ENCODE measurements at places on chromosomes 1 and 21.

DNA sequence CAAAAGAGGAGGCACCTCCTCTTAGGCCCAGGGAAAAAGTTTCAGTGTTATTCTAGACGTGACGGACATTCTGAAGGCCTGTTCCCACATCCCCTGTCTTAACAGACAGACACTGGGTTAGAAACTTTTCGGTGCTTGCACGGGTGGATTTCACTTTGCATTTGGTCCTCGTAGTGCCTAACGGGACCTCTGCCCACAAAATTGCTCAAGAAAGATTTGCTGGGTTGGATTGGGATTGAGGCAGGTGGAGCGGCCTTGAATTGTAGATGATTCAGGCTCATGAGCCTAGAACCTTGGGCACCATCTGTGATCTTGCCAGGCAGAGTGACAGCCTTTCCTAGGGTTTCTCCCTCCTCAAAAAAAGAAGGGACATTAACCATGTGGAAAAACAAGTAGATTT, 2.8 kb downstream of the PLA2G5 start:
- DNase-seq: no peak

DNA sequence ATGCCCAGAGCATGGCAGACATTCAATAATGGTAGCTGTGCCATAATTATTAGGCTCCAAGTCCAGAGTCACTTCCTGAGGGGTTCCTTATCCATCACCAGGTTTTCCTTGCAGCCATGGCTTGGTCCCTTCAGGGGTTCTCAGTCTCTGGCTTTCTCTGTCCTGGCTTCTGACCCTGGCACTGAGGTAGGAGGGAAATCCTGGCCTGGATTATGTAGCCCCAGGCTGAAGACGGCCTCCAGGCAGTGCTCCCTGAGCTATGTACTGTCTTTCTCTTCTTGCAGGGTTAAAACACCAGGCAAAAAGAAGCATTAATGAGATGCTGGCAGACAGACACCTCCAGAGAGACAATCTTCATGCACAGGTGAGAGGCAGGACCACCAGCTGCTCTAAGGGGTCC, 9.5 kb upstream of the PADI3 start:
- peak; percentile 79 for DNase-seq

GRCh38 chr1:169018751-169019150, 87.7 kb upstream of the ATP1B1 start:
- no peak for DNase-seq

- no peak for DNase-seq
These were observed 6.1 kb upstream of the TLCD4 start for GRCh38 chr1:95111014-95111413.

DNA sequence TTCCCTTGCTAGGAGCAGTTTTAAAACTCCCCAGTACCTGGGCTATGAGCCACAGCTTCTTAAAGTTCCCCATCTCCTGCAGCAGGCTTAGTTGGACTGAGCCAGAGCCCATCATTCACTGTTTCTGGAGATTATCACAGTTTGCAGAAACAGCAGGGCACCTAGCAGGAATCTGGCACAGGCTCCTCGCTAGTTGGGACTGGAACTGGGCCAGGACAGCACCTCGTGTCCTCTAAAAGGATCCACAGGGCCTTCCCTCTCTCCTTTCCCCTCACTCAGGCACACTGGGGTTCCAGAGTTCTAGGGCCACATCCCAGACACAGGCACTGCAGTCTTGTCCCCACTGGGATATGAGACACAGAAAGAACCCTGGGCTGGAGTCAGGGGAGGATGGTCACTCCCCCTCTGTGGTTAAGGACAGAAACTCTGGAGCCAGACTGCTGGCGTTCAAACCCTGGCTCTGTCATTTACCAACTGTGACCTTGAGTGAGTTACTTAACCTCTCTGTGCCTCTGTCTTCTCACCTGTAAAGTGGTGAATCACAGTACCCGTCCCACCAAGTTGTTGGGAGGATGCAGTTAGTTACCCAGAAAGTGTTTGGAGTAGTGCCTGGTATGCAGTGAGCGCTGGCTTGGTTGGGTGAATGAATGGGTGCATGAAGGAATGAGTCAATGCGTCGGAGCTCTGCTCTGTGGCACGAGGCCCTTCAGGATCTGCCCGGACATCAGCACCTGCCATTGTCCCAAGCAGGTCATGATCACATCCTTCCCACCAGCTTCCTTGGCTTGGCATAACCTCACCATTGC, 18.8 kb upstream of the ECE1 start:
- no peak for DNase-seq

- DNase-seq: no peak
These were observed 210.6 kb downstream of the PBX1 start for GRCh38 chr1:164769486-164770130.

DNA sequence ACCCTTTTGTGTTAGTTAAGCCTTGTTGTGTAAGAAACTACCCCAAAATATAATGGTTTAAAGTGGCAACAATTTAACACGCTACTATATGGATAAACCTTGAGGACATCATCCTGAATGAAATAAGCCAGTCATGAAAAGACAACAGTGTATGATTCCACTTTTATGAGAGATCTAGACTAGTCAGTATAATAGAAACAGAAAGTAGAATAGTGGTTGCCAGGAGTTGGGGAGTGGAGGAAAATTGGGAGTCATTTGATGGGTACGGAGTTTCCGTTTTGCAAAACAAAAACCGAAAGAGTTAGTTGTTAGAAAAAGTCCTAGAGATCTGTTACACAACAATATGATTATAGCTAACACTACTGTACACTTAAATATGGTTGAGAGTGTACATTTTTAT, 16.0 kb upstream of the CHIA start:
- DNase-seq: no peak

GRCh38 chr1:184405094-184405800, 18.4 kb downstream of the C1orf21 start:
- peak; percentile 78 for DNase-seq

GRCh38 chr1:188782220-188782841, 1695.3 kb downstream of the BRINP3 start:
- DNase-seq: peak; percentile 95

- DNase-seq: no peak
These were observed 60.8 kb downstream of the MEF2D start for GRCh38 chr1:156439777-156440183.

DNA sequence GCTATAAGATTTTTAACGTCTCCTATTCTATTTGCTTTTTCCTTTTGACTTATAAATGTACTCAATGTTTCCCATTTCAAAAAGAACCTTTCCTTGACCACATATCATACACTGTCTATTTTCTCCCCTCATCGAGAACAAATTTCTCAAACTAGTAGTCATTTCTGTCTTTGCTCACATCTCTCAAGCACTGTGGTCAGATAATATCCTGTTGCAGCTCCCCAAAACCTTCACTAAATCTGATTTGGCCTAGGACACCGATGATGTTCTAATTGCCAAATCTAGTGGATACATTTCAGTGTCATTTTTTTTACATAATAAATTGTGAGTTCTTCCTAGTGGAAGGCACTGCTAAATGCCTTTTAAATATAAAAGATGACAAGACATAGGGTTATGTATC, 19.4 kb downstream of the CXADR start:
- no peak for DNase-seq

DNA sequence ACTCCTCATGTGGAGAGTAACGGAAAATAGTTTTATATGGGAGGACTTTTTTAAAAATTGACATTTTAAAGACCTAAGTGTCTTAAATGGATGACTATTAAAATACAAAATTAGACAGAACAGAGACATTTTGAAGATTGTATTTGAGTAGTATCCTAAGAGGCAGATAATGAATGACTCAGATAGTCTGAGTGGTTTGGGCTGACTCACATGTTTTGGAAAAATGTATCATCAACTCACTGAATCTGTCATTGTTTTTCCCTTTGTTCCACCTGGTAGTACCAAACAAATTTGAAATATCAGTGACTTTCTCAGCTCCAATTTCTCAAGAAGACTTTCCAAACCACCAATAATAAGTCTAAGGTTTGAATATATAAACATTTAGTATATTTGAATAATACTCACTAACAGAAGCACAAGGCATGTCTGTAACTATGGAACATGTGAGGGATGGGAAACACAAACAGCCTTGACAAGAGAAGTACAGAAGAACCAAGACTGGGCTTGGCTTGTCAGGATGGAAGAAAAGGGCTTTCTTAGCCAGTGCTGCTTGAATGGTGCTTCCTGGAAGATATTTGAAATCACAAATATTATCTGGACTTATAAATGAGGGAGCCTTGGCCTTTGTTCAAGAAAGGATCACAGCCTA, 90.6 kb downstream of the SGIP1 start:
- DNase-seq: peak; percentile 13

DNA sequence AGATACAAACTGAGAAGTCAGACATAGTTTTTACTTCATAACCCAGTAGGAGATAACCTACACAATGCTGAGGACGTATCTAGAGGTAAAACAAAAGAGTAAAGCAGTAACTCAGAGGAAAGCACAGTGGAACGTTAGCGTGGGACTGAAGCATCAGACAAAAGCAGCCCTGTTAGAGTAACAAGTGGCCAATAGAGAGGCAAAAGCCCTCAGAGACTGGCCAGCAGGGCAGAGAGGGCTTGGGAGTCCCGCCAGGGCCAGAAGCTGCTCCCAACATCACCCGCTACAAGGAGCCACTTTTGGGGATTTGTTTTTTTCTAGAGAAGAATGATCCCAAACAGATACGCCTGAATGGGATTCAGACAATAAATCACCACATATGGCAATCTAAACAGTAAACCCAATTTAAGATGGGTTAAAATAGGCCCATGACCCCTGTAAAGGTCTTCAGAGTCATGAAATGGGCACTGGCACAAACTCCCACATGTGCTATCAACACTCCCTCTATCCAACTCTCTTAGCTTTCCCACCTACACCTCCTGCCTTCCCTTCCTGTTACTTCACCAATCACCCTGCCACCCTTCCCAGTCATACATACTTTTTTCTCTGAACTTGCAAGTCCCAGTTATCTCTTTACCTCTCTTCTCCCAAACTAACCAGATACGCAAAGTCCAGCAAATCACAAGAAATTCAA, 17.2 kb downstream of the TADA1 start:
- no peak for DNase-seq

DNA sequence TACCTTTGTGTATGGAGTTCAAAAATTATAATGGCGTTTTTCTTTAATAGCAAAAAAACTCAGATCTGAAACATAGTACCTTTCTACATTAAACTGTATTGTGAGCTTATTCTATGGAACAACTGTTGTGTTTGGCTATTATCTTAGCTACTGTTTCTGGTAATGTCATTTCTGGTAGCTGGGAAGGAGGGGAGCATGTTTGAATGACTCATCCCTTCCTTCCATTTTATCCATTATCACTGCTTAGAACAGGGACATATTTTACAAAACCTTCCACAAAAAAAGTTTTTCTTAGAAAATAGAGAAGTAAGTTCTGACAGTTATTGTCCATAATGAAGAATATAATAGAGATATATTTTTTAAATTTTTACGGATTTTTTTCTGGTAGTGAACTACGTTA, 128.3 kb downstream of the NRDC start:
- DNase-seq: no peak

GRCh38 chr1:92459871-92460320, 26.8 kb downstream of the GFI1 start:
- no peak for DNase-seq

DNA sequence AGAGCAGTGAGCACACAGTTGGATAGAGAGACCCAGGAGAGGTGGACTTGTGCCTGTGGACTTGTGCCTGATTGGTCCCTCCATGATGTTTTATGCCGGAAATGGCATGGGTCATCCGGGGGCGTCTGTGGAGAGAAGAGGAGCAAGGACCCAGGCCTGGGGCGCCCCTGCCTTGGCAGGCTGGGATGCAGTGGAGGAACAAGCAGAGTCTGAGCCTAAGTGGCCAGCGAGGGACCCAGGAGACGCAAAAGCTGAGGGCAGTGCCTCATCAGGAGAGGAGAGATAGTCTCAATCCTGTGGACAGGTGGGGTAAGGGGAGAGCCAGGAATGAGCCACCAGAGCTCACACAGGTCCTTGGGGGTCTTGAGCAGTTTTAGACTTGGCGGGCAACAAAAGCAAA, 146.9 kb downstream of the PCBP3 start:
- no peak for DNase-seq

- DNase-seq: no peak
These were observed 5.0 kb upstream of the GPR137B start for GRCh38 chr1:236137285-236137852.

GRCh38 chr1:46659307-46659870, 8.8 kb downstream of the ATPAF1 start:
- no peak for DNase-seq

- DNase-seq: no peak
These were observed 258.1 kb downstream of the HHAT start for GRCh38 chr1:210586771-210587170.

GRCh38 chr1:15540186-15540585, 13.5 kb downstream of the DNAJC16 start:
- DNase-seq: no peak

DNA sequence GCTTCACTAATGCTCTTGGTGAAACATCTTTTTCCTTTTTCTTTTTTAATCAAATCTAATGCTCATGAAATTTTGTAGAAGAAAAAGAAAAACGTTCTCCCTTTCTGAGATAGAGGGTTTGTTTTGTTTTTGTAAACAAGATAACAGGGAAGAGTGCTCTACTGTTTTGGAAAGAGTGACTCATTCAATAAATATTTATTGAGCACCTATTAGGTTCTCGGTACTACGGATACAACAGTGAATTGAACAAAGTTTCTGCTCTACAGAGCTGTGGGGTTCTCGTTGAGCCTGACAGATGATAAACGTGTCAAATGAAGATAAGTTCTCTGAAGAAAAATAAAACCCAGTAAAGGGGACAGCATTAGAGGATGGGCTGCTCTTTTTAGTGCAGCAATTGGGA, 7.0 kb downstream of the PGM1 start:
- DNase-seq: no peak

DNA sequence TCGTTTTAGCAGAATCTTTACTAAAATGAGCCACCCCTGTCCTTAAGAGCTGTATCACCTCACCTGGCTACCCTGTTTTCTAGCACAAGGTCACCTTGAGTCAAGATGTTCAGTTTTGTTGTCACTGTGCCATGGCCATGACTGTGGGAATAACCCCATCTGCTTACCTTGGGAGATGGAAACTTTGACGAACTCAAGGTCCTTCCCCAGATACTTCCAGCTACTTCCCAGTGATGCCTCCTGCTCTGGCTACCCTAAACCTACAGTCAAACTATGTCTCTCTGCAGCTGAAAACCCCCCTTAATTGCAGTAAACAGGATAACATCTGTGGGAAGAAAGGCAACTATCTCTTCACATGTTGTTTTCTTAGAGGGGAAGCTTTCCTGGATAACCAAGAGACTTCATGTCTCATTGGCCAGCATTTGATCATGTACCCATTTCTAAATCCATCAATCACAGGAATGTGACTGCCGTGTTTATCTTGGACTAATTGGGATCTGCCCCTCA, 89.5 kb upstream of the C1orf21 start:
- no peak for DNase-seq

DNA sequence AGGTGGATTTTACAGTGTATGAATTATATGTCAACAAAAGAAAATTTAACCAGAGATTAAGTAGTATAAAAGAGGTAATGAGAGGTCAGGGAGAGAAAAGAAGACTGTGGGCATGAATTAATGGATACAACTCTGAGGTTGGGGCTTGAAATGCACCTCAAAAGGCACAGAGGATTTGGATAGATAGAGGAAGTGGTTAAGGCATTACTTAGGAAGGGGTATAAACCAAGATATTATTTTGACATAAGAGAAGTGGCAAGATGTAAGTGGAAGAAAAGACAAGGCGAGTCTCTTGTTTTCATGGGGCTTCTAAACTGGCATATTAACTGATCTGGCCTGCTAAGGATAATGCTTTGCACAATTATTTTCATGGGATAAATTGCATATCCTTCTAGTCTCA, 34.1 kb downstream of the RAP1A start:
- DNase-seq: no peak

GRCh38 chr1:28895896-28896608, 18.3 kb upstream of the EPB41 start:
- no peak for DNase-seq
